Inflammatory macrophage treated with lipopolysaccharide for 4 hours (primary cell): ENCODE measurements at places on chromosomes 7 and 10.

DNA sequence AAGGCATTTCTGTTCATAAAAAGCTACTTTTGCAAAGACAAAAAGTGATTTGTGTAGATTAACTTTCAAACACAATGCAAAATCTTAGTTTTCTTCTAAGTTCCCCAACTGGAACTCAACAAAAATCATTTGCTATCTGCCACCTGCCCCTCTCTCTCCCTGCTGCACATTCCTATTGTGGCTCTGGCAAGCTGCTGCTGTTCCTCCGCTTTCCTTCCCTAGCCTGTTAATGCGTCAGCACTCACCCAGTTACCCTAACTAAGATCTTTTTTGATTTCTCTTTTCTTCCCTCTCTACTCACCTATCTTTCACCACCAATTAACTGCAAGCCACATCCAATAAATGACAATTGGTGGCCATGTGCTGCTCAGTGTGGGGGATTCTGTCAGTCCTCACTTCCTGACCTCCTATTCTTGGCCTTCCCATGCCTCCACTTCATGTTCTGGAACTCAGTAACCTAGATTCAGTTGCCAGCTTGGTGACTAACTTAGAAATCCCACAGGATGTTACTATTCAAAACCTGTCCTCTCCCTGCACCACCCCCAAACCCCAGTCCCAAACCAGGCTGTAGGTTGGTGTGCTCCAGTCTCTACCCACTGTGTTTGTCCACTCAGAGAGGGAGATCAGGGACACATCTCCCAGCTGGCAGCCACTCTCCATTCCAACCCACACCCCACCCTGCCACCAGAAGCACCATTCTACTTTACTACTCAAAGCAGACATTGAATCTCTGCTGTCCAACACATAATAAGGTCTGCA, 140.2 kb upstream of the CTTNBP2 start:
- DNase-seq = no peak

GRCh38 chr7:47291461-47292081, 290.3 kb downstream of the TNS3 start:
- DNase-seq = peak; percentile 97

- no peak for DNase-seq
Measured at GRCh38 chr10:47244560-47245500, 55.2 kb upstream of the GDF10 start.

GRCh38 chr7:16345979-16346958, 75.1 kb downstream of the CRPPA start:
- no peak for DNase-seq

DNA sequence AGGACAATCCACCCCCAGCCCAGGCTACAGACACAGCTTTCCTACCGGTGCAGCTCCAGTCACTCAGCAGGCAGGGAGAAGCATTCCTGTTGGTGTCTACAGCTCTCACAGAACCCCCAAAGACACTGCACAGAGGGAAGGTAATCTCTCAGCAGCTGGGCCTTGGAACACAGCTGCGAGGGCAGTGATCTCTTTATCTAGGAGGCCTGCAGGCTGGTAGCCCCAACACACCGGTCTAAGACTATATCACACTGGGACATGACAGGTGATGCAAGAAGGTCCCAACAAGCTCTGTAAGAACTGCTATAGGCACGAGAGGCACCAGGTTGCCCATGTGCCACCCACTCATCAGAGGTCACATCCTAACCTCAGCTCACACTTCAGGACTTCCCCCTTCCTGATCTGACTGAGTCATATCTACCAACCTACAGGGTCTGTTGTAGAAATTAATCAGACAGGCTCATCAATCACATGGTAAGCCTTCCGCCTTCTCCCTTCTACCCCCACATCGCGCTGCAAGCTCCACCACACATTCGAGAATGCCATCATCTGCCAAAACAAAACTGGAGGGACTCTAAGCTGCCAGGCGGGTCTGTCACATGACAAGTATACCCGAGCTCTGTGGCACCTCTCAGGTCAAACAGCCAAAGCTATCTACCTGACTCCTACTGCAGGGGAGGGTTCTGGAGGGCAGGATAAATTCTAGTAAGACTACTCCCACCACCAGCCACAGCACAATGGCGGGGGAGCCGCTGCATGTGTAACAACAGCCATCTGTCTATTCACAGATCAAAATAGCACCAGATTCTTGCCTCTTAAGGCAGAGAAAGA, 26.1 kb downstream of the FAM53B start:
- DNase-seq = peak; percentile 95

- DNase-seq = no peak
Measured at GRCh38 chr10:120381931-120382330, 75.1 kb upstream of the PLPP4 start.
